ENCODE measurements at places on chromosomes 4 and X.

GRCh38 chr4:3302173-3302785, 9.5 kb downstream of the RGS12 start:
- DNase-seq, result no peak

GRCh38 chr4:22875587-22876257, 183.0 kb downstream of the GBA3 start:
- no peak for DNase-seq

DNA sequence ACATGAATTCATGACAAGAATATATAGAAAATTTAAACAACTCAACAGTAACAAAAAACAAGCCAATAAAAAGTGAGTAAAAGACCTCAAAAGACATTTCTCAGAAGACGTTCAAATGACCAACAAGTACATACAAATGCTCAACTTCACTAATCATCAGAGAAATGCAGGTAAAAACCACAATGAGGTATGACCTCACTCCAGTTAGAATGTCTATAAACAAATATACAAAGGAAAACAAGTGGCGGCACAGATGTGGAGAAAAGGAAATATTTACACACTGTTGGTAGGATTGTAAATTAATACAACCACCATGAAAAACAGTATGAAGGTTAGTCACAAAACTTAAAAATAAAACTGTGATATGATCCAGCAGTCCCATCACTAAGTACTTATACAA, 1033.1 kb downstream of the RAPGEF2 start:
- DNase-seq, result no peak

DNA sequence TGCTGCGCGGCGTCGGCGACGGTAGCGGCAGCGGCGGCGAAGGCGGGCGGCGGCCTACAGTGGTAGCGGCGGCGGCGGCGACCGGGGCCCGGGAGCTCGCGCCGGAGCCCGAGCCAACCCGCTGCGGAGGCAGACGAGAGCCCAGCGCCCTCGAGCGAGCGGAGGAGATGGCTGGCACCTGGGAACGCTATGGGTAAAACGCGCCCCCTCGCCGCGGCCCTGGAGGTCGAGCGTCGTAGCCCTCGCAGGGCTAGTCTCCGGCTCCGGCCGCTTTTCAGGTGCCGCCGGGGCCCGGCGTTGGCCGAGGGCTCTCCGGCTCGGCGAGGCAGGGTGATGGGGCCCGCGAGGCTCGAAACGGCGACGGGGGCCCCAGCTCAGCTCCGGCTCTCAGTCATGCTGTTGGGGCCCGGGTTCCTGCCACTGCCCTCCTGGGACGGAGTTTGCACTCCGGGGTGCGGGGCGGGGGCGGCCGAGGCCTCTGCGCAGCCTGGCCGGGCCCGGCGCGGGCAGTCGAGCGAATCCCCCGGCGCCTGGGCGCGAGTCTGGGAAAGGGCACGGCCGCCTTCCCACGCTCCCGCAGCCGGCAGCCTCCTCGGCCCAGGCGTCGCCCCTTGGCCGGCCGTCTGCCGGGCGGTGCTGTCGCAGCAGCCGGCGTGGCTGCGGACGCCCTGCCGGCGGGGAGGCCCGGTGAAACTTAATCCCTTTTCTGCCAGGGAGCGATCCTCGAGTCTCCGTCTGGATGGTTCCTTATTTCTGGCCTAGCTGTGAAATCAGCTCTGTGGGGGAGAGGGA, 768 bp downstream of the MID2 start:
- no peak for DNase-seq

- DNase-seq, result no peak
Observed at GRCh38 chrX:56817179-56817578, 88.1 kb downstream of the NBDY start.

- no peak for DNase-seq
Observed at GRCh38 chr4:47531241-47531953, 46.3 kb downstream of the ATP10D start.
